Psoas muscle (tissue), 8 donors: ENCODE measurements at places on chromosomes 5 and 9. TPM values are rescaled to one million over a fixed set of nuclear protein-coding genes. Genes with fewer than 3 reads are reported as not detected.

CPLANE1 gene
- total RNA-seq = 7.5 TPM

IL3 gene
- not detected for total RNA-seq

BSPRY gene
- not detected for total RNA-seq

CD74 gene
- total RNA-seq = 72.5 TPM

ADAMTSL2 gene
- 5.4 TPM for total RNA-seq

KYAT1 gene
- total RNA-seq = 6.8 TPM

ATP10B gene
- 0.04 TPM for total RNA-seq

GNAQ gene
- 19.4 TPM for total RNA-seq

- peaks cover 61% of the 10 kb centered on the region for H3K27me3 ChIP-seq
- H3K4me3 ChIP-seq = no peak overlapping the region
- DNase-seq = no peak
- H3K36me3 ChIP-seq = no peaks in the 10 kb centered on the region
- H3K27ac ChIP-seq = no peak overlapping the region
- H3K4me1 ChIP-seq = no peaks in the 10 kb centered on the region
These were observed 10.6 kb upstream of the PPP1R26 start for GRCh38 chr9:135468854-135469521.

- no peaks in the 10 kb centered on the region for H3K4me1 ChIP-seq
- H3K4me3 ChIP-seq = no peak overlapping the region
- no peaks in the 10 kb centered on the region for H3K36me3 ChIP-seq
These were observed 649.6 kb upstream of the RORB start for GRCh38 chr9:73847536-73847935.

DNA sequence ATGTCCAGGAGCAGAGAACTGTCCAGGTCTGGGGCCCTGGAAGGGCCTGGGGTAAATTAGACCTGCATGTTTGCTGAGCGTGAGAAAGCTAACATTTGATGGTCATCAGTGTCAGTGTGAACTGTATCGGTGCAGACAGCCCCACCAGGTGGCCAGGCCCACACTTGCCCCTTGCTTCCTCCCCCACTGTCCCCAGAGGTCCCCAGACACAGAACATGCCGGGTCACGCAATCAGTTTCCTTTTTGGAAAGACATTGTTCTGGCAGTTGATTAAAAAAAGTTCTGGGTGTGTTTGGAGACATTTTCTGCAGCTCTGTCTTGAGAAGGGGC lies 1.5 kb downstream of the NKD2 start:
- no peak overlapping the region for H3K27ac ChIP-seq
- H3K36me3 ChIP-seq = no peaks in the 10 kb centered on the region
- H3K4me3 ChIP-seq = no peak overlapping the region
- no peaks in the 10 kb centered on the region for H3K4me1 ChIP-seq
- H3K27me3 ChIP-seq = peaks cover 13% of the 10 kb centered on the region
- no peak for DNase-seq

DNA sequence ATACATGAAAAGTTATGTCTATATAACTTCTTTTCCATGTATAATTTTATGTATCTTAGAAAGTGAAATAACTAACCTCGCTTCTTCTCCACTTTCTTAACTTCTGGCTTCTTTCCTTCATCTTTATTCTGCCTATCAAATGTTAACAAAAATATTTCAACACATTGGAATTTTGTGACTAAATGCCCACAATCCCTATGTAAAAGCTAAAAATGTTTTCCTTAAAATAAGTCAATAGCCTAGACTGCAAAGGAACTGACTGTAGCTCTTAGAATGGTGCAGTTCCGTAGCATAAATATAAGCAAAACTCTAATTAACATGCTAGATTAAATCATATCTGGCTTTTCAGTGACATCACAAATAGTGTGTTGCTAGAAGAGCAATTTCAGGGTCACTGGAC lies 40.9 kb downstream of the PSIP1 start:
- peaks cover 74% of the 10 kb centered on the region for H3K36me3 ChIP-seq
- H3K27me3 ChIP-seq = no peaks in the 10 kb centered on the region
- no peak overlapping the region for H3K27ac ChIP-seq
- no peaks in the 10 kb centered on the region for H3K4me1 ChIP-seq
- no peak overlapping the region for H3K4me3 ChIP-seq

GRCh38 chr5:30051976-30052375 lies 1141.5 kb upstream of the CDH6 start:
- H3K27ac ChIP-seq = no peak overlapping the region
- no peak for DNase-seq
- H3K4me1 ChIP-seq = no peaks in the 10 kb centered on the region
- no peaks in the 10 kb centered on the region for H3K36me3 ChIP-seq
- H3K27me3 ChIP-seq = no peaks in the 10 kb centered on the region

- H3K36me3 ChIP-seq = no peaks in the 10 kb centered on the region
- no peak overlapping the region for H3K27ac ChIP-seq
These were observed 710.3 kb downstream of the PRELID2 start for GRCh38 chr5:145124806-145125205.

DNA sequence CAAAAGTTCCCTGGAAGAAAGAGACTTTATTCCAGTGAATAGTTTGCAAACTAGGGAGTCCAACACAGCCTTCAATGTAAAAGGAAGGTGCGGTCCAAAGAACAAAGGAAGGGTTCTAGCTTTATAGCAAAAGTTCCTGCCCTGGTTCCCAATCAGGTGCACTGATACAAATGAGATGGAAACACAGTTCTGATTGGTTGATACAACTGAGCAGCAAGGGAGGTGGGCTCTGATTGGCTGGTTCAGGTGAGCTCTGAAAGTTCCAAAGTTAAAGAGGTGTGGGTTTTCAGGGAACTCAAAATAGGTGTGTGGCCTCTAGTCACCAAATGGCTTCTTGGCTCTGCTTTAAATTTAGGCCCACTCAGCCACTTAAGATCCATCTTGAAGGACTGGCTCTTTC lies 43.1 kb downstream of the P4HA2 start:
- DNase-seq = no peak
- H3K4me3 ChIP-seq = no peak overlapping the region
- H3K27me3 ChIP-seq = no peaks in the 10 kb centered on the region
- peaks cover 2% of the 10 kb centered on the region for H3K4me1 ChIP-seq
- no peaks in the 10 kb centered on the region for H3K36me3 ChIP-seq
